CD8-positive, alpha-beta memory T cell (primary cell): ENCODE measurements at places on chromosomes 11 and 22. TPM values are rescaled to one million over a fixed set of nuclear protein-coding genes. Genes with fewer than 3 reads are reported as not detected.
A peak's percentile ranks its signal among the peaks of the same experiment; 100 is the strongest.

- H3K27me3 ChIP-seq = no peaks in the 10 kb centered on the region
- peak overlapping the region; percentile 40 for H3K4me3 ChIP-seq
- peaks cover 27% of the 10 kb centered on the region for H3K4me1 ChIP-seq
- no peak overlapping the region for H3K27ac ChIP-seq
These were observed 404 bp downstream of the DCHS1 start for GRCh38 chr11:6655020-6655789.

The APOBEC3B gene
- 6.7 TPM for total RNA-seq

DNA sequence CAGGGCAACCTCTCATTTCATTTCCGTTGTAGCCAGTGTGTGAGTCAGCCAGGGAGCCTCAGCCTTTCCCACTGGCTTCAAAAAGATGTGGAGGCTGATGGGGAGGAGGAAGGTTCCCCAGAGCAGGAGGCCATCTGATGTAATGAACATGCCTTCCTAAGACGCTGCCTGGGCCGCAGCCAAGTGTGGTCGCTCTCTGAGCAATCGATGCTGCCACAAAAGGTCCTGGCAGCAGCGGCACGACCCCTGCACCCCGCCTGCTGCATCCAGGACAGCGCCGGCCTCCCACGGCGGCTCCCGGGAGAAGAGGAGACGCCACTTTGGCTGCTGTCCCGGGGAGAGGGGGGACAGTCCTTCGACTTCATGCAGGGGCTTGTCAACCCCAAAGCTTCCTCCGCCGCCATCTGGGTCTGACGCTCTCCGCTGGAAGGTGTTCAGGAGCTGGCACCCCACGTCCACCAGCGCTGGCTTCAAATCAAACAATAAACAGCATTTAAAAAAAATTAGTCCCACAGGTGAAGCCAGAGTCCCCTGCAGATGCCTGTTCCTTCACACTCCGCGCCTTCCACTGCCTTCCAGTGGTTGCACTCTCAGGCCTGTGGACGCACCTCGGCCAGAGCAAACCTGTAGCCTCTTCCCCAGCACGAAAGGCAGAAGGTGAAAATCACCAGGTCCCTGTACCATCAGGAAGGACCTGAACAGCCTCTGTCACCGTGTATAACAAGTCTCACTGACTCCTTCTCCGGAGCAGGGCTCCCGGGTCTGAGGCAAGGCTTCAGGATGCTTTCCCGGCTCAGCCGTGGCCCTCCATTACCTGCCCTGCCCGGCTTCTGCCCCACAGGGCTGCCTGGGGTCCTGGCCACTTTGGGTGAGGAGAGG is 930.7 kb downstream of the BRD1 start:
- H3K36me3 ChIP-seq = no peaks in the 10 kb centered on the region
- no peak overlapping the region for H3K4me3 ChIP-seq
- no peak for DNase-seq
- H3K4me1 ChIP-seq = no peaks in the 10 kb centered on the region
- H3K27me3 ChIP-seq = no peaks in the 10 kb centered on the region
- H3K27ac ChIP-seq = no peak overlapping the region

The XKR3 gene
- not detected for total RNA-seq

DNA sequence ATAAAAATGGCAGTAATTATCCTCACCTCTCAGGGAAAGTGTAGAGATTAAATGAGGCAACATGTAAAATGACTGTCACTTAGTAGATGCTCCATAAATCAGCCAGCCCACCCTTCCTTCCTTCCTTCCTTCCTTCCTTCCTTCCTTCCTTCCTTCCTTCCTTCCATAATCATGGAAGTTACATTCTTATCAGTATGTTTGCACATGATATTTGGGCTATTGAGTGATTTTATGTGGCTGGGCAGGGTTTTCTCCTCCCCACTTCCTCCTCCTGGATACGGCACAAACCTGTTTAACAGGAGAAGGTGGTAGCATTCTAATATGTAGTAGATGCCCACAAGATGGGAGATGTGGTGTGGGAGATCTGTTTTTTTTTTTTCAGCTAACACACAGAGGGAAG is 11.9 kb downstream of the LYVE1 start:
- no peak overlapping the region for H3K27ac ChIP-seq
- H3K4me3 ChIP-seq = no peak overlapping the region
- no peaks in the 10 kb centered on the region for H3K27me3 ChIP-seq
- no peaks in the 10 kb centered on the region for H3K36me3 ChIP-seq
- H3K4me1 ChIP-seq = no peaks in the 10 kb centered on the region

GRCh38 chr11:33329705-33330329 is 72.6 kb downstream of the HIPK3 start:
- H3K4me1 ChIP-seq = no peaks in the 10 kb centered on the region
- H3K27me3 ChIP-seq = no peaks in the 10 kb centered on the region
- H3K4me3 ChIP-seq = no peak overlapping the region
- no peaks in the 10 kb centered on the region for H3K36me3 ChIP-seq

The TRPT1 gene
- 31.5 TPM for total RNA-seq

The POU2AF2 gene
- total RNA-seq = not detected

The PATE2 gene
- not detected for total RNA-seq

- no peaks in the 10 kb centered on the region for H3K27me3 ChIP-seq
- no peaks in the 10 kb centered on the region for H3K4me1 ChIP-seq
- no peak overlapping the region for H3K4me3 ChIP-seq
- no peak overlapping the region for H3K27ac ChIP-seq
- DNase-seq = no peak
These were observed 52.6 kb upstream of the SESN3 start for GRCh38 chr11:95283650-95284049.

The TP53I11 gene
- 16.9 TPM for total RNA-seq
